CD8-positive, alpha-beta memory T cell (primary cell): ENCODE measurements at places on chromosomes 12 and 14.

- no peak for DNase-seq
Measured at GRCh38 chr12:22672951-22673350, 48.0 kb downstream of the ETNK1 start.

GRCh38 chr14:99574099-99574880 is 29.7 kb downstream of the CCDC85C start:
- DNase-seq, result no peak

DNA sequence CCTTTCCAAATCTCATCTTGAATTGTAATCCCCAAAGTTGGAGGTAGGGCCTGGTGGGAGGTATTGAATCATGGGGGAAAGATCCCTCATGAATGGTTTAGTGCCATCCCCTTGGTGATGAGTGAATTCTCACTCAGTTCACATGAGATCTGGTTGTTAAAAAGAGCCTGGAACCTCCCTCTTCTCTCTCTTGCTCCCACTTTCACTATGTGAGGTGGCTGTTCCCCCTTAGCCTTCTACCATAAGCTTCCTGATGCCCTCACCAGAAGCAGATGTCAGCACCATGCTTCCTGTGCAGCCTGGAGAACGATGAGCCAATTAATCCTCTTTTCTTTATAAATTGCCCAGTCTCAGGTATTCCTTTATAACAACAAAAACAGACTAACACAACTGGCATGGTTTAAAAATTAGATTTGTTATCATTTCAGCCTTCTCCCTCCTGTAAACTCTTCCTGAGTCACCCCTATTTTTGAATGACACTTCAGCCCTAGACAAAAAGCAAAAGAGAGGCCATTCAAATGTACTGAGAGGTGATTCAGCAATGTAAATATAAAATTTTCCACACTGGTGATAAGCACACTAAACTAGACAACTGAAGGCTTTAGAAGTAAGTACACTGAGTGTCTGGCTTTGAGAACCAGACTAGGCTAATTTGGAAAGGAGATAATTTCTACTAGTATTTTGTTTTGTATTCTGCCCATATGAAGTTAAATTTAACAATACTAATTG is 212.1 kb upstream of the ABCD2 start:
- DNase-seq, result no peak

DNA sequence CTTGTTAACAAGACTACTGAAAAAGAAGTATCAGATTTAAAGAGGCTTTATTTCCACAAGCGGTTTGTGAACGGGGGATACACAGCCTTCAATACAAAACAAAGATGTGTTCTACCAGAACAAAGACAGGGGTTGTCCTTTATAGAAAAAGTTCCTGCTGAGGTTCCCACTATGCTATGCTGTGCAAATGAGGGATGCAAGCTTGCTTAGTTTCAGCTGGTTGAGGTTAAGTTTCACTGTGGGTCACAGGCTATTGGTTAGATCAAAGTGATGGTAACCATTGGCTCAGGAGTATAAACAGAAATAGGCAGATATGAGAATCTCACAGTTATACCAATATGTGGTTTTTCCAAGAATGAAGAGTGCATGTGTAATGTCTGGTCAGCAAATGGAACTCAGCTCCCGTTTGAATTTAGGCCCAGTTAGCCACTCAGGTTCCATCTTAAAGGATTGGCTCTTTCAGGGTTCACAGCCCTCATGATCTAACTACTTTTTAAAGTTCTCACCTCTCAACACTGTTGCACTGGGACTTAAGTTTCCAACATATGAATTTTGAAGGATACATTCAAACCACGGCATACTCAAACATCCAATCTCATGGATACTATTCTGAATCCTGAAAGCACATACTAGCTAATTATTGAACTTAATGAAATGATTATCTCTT is 215.4 kb upstream of the DCN start:
- DNase-seq, result no peak

GRCh38 chr14:77979666-77980351 is 179.9 kb downstream of the ADCK1 start:
- no peak for DNase-seq
